ENCODE measurements at places on chromosomes 12 and 14. TPM values are rescaled to one million over a fixed set of nuclear protein-coding genes. Genes with fewer than 3 reads are reported as not detected.
A peak's percentile ranks its signal among the peaks of the same experiment; 100 is the strongest.

DNA sequence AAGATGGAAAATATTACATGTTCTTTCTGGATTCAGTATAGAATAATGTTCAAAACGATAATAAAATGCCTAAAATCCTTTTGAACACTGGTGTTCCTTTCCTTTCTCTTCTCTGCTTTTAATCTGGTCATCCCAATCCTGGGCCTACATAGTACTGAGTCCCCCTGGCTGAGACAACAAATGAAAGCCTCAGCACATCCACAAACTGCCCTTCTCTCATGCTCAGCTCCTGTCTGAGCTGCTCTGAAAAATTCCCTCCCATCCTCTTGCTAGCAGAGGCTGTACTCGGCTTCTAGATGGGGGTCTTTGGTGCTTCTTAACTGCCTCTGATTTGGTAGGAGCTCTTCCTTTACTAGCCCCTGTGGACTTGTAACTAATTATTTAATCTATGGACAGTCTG is 232.3 kb downstream of the MED13L start:
- no peak for DNase-seq

DNA sequence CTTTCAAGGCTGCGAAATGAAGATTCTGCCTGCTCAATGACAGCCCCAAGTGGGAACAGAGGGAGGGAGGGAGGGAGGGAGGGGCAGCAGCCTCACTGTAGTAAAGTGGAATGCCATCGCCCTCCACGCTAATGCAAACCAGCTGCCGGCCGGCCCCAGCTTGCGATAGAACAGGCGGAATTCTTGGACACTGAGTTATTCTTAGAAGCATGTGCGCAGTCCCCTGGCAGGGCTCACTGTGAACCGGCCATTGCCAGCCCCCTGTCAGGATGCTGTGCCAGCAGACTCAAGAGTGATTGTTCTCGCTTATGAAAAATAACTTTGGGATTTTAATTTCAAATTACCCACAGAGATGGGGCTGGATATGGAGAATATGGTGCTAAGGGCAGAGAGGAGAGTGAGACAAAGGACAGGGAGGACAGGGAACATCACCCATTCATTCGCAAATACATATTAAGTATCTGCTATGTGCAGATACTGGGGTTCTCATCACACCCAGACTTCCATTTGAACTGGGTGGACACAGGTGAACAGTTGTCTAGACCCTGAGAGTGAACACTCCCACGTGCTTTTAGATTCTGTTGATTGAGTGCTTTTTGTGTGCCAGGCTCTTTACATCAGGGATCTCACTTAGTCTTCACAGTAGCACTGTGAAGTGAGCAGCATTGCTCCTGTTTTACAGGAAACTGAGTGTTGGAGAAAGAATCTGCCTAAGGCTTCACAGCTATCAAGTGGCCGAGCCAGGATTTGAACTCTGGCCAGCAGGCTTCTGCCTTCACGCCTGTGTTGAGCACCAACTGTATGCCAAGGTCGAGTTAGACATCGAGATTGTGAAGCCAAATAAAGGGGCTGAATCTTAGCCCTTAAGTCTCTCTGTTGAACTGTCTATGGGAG is 192.9 kb downstream of the C12orf75 start:
- no peak for DNase-seq

DNA sequence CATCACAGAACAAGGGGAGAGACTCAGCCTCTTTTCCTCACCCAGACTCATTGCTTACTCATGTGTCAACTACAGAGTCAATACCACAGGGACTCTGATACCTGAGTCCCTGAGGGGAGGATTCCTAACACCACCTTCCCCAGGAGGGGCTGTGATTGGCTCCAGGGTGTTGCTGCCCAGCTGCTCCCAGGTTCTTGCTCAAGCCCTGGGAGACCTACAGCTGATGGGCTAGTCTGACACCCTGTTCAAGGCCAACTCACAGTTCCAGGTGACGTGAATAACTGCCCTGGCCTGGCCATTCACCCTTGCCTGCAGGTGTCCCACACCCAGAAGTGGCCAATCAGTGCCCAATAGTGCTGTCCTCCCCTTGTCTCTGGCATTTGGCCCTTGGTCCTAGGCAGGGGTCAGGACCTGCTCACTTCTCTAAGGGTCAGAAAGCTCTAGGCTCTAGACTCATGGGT is 8.6 kb downstream of the SPRYD4 start:
- peak; percentile 89 for DNase-seq

GRCh38 chr12:16573398-16574077 is 32.4 kb downstream of the LMO3 start:
- DNase-seq = peak; percentile 91

DNA sequence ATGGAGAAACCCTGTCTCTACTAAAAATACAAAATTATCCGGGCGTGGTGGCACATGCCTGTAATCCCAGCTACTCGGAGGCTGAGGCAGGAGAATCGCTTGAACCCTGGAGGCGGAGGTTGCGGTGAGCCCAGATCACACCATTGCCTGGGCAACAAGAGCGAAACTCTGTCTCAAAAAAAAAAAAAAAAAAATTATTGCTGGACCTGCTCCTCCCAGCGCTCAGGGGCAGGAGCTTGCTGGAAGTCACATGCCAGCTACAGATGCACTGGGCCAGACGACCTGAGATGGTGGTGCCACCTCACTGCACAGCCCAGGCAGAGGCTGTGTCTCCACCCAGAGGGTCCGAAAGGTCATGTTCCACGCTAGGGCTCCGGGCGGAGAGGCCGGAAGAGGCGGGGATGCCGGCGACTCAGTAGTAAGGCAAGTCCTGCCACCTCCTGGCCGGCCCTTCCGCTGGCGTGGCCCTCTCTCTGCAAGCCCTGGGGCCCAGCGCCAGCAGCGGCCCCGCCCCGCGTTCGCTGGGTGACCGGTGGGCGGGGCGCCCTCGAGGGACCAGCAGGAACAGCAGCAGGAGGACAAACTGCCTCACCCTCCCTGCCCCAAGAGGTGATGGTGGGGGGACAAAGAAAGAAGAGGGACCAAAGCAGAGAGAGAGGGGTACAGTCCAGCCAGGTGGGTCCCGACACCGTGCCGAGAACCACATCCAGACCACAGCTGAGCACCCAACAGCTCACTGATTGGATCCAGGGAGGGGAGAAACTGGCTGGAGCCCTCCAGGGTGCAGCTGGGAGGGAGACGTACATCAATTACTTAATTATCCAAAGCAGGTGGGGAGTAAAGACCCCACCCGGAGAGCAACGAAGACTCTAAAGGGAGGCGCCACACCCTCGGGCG is 3.6 kb upstream of the RHOF start:
- peak; percentile 98 for DNase-seq

- peak; percentile 95 for DNase-seq
Measured at GRCh38 chr14:94548999-94549985, 11.9 kb upstream of the SERPINA4 start.

- no peak for DNase-seq
Measured at GRCh38 chr12:62834971-62835547, 99.9 kb downstream of the PPM1H start.

Gene RNASE2
- total RNA-seq = not detected

Gene TMCC3
- total RNA-seq = 3.7 TPM
